ENCODE measurements at places on chromosomes 2 and 18.

- peak; percentile 52 for DNase-seq
Measured at GRCh38 chr2:27369471-27370025, 590 bp downstream of the EIF2B4 start.

DNA sequence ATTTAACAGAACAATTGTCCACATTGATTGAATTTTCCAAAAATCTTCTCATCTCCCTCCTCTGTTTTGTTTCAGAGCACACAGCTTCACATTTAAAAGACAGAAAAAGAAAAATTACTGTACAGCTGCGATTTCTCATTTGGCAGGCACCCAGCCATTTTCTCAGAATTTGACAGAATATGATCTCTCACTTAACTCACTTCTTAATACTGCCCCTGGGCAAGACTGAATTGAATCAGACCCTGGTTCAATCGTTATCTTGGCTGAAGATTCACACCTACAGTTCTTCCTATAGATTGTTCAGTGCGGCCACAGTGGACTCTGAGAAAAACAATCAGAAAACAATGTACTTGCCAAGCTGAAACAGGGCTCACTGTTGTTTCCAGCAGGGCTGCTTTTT is 90.2 kb upstream of the LHCGR start:
- no peak for DNase-seq

DNA sequence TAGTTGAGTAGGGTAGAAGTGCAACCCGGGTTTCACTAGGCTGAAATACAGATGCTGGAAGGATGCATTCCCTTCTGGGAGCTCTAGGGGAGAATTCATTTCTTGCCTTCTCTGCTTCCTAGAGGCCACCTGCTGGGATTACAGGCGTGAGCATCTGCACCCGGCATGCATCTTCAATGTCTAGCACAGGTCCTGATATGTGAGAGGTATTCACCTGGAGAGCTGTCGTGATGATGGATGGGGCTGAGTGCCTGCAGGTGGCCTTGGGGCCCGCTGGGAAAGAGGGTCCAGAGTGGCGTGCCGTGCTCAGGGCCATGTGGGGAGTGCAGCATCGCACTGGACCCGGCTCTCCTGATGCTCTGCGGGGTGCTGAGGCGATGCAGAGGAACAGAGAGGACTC is 6.6 kb upstream of the NTSR2 start:
- DNase-seq: no peak

- no peak for DNase-seq
Measured at GRCh38 chr18:6022845-6023244, 127.5 kb upstream of the TMEM200C start.

DNA sequence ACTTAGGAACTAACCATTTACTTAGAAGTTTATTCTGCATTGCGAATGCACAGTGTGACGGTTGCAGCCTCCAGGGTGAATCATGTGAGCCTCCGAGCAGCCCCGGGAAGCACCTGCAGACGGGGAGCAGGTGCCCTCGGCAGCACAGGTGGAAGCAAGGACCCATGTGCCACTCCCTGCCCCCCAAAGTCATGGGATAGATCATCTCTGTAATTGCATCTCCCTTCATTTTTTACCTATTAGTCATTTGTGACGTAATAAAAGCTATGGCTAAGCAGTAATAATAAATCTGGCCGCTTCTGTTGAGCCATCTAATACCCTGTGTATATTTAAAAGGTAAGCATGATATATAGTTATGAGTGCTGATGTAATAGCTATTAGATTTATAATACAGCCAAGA is 97.2 kb downstream of the PTGR3 start:
- no peak for DNase-seq

DNA sequence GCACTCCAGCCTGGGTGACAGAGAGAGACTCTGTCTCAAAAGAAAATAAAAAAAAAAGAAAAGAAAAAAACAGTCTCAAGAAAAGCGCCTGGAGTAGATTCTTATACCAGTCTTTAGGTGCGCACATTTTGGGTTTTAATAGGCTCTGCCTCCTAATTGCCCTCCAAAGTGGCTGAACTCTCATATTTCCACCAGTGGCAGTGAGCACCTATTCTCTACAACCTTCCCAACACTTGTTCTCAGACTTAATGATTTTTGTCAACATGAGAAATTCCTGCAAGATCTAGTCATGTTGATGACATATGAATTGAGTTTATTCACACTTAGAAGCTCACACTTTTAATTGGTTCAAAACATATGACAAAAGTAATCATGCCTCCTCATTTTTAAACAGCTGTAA is 39.0 kb downstream of the PLB1 start:
- DNase-seq: no peak

DNA sequence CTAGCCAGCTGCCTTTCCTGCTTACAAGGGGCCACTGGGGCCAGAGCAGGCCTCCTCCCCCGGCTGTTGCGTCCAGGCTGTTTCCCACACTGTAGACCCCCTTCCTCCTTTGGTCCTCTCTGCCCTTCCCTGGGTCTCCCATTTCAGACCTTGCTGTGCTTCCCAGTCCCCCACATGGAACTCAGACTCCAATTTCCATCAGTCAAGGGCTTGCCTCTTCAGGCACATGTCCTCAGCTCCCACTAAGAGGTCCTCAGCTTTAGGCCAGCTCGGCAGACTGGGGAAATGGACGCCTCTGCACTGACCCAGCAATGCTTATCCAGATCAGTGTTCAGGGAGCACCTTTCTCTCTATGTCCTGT is 98.0 kb upstream of the BZW1 start:
- no peak for DNase-seq

- no peak for DNase-seq
Measured at GRCh38 chr2:65227020-65227455, 593 bp upstream of the ACTR2 start.

DNA sequence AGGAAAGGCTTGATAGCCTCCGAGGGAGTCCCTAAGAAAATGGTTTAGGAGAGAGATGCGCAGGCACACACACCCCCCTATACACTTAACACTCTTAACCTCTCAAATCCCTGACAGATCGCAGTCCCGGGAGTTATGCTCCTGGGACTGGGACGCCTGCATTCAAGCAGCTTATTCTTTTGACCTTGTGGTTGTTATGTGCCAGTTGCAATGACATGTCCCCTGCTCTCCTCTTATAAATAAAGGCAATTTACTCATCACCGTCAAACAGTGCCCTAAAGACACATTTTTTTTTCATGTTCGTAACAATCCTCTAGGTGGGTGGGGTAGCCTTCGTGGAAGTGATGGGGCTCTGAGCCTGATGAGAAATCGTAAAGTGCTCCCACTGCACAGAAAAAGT is 162.2 kb downstream of the LRRC30 start:
- DNase-seq: no peak

DNA sequence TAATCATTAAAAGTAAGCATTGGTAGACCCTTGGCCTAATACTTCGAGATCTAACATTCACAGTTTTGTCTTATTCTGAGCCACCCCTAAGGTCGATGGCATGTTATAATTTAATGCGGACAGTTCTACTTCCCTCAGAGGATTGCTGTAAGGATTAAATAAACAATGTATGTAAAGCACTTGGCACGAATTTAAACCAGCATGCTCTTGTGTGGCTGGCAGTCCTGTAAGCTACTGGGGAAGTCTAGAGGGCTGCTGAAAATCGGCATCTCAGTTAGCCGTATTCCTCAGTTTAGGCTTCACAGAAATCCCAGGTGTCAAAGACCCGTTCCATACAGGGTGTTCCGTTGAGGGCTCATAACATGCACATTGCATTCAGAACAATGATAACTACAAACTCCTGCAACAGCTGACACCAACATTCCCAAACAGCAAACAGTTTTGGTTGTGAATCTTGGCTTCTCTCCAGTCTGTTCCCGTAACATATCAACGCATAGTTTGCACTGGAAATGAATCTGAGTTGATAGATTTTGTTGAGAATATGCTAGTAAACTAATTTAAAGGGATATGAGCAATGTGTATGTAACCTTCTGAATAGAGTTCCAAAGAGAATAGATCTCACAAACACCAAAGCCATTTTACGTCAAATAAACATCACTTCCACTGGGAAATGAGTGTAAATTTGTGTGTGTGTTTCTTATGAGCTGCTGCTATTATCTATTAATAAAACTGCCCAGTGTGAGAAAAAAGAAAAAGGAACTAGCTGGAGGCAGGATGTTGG is 52.2 kb upstream of the ACKR3 start:
- DNase-seq: no peak

GRCh38 chr2:11876889-11877288 is 130.5 kb downstream of the LPIN1 start:
- no peak for DNase-seq

- no peak for DNase-seq
Measured at GRCh38 chr18:10935588-10935987, 213.8 kb downstream of the PIEZO2 start.

DNA sequence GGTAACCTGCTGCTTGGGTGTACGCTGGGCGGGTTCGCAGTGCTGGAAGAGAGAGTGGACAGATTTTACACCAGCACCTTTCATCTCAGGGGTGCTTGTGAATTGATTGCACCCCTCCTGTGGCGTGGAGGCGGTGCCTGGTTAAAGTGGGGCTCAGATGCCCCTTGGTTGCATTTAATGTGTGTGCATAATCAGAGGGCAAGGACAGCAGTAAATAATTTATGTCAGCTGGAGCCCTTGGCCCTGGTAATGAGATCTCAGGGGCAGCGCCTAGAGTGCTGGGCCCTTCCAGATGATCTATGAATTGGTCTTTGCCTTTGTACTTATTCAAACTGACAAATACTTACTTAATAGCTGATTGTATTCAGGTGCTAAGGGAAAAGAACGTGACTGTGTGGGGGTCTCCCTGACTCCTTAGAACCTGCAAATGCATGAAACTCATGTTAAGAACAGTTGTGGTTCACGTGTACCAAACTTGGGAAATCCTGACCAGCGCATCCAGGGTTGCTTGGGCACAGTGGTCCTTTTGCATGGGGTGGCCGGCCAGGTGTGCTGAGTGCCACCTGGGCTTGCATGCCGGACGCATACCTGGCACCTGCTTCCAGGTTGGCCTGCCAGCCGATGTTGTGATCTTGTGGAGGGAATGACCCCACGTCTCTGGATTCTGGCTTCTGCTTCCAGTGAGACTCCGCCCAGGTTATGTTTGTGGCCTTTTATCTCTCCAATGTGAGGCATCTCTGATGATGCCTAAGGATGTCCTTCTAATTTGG is 118.5 kb downstream of the AGAP1 start:
- DNase-seq: no peak

DNA sequence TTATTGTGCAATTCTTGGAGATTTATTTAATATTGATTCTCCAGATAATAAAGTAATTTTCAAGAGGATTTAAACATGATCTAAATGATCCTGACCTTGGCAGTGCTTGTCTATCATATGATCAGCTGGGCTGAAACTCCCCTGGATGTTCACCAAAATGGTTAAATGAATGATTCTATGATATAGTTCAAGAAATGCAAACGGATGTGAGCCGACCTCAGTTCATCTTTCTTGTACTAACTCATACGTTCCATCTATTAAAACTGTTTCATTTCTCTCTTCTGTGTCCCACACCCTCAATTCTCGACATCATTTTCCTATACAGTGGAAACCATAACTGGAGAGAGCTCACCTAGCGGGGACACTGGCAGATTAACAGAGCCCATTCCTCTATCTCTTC is 281.7 kb upstream of the CCDC68 start:
- DNase-seq: no peak

GRCh38 chr2:104746299-104746698 is 107.6 kb upstream of the POU3F3 start:
- DNase-seq: no peak

GRCh38 chr2:156331572-156332283 is 793 bp downstream of the NR4A2 start:
- peak; percentile 82 for DNase-seq

GRCh38 chr2:215692387-215693079 is 256.7 kb upstream of the FN1 start:
- no peak for DNase-seq

GRCh38 chr2:8416001-8416571 is 265.8 kb upstream of the ID2 start:
- DNase-seq: no peak

DNA sequence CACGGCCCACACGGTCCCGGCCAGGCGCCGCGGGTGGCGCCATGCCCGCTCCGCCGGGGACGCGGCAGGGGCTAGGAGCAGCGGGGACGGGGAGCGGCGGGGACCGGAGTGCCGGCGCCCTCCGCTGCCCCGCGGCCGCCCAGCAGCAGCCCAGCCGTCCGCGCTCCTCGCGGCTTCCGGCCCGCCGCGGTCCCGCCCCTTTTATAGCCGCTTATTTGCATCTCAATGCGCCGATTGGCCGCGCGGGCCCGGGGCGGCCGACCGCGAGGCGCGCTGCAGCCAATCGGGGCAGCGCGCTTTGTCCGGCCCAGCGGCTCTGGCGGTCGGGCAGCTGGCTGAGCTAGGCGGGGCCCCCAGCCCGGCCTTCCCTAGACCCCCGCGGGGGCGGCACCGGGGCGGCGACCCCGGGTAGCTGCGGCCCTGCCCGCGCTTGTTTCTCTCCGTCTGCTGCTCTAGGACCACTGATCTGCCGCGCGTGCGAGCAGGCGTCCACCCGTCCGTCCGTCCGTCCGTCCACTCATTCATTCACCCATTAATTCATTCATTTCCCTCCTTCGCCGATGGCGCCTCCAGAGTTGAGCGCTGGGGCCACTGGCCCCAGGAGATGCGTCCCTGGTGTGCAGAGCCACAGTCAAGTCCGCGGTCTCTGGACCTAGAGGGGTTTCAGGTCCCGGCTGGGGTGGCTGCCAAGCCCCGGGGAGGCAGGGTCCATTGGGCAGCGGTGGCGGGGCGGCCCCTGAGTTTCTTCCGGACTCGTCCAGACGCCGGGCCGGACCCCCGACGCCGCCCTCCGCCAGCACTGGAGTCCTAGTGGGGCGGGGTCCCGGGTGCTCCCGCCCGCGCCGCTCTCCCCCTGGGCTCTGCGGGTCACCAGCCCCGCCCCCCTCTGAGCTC is at the start of gene HES6:
Gene HES6, minus strand, starts transcription at position 176 of the 894 bp plus-strand sequence. Its CDS starts 133 bp downstream, at position 43.
- peak; percentile 84 for DNase-seq

- DNase-seq: no peak
Measured at GRCh38 chr2:213189001-213189899, 37.8 kb upstream of the IKZF2 start.

GRCh38 chr2:172242961-172243360 is 140.3 kb upstream of the DLX2 start:
- DNase-seq: no peak

GRCh38 chr2:237773826-237774225 is 24.8 kb upstream of the RBM44 start:
- DNase-seq: no peak

DNA sequence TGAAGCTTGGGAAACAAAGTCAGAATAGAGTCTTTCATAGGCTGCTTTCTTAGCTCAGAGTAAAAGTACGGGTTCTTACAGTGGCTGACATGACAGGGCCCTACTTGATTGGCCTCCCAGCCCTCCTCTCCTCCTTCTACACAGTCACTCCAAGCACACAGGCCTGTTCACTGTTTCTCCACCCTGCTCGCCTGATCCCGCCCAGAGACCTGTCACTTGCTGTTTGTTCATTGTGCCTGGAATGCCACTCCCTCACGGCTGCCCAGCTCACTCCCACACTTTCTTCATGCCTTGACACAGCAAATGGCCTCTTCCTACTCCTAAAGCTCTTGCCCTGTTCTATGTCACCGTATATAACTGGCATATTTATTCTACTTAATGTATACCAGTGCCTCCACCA is 104.8 kb downstream of the MAP4K4 start:
- no peak for DNase-seq

DNA sequence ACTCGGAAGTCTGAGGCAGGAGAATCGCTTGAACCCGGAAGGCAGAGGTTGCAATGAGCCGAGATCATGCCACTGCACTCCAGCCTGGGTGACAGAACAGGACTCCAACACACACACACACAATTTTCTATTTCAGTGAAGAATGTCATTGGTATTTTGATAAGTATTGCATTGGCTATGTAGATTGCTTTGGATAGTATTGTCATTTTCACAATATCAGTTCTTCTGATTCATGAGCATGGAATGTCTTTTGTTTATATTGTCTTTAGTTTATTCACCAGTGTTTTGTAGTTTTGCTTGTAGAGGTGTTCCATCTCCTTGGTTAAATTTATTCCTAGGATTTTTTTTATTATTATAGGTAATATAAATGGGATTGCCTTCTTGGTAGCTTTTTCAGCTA is 693.4 kb upstream of the SYT4 start:
- no peak for DNase-seq
